ENCODE measurements at places on chromosomes 13 and 19. TPM values are rescaled to one million over a fixed set of nuclear protein-coding genes. Genes with fewer than 3 reads are reported as not detected.

GRCh38 chr13:24085662-24086061, 74.9 kb upstream of the SPATA13 start:
- no peak for DNase-seq

DNA sequence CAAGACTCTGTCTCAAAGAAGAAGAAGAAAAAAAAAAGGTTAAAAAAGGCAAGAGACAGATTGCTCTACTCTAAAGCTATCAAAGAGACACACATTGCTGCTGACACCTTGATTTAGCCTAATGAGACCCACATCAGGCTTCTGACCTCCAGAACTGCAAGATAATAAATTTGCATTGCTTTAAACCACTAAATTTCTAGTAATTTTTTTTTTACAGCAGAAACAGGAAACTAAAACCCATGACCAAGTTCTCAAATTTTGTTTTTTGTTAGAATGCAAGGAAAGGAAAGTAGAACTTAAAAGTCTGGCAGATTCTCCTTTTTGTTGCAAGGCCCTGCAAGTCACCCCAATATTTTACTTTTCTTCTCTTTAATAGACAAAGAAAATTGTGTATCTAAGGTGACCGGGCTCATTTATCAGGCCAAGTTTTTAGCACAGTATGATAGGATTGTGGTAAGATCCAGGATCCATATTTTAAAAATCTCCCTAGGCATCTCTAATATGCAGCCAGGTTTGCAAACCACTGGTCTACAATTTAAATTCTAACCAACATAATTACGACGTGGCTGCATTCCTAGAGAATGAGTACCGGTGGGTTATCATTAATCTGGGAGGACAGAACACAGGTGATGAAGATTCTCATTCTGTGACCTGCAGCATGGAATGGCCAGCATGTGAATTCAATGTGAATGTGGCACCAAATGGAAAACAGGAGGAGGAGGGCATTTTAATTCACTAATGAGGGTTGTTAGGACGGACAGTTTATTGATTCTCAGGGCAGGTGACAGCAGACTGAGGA, 56.7 kb upstream of the MED4 start:
- no peak for DNase-seq

DNA sequence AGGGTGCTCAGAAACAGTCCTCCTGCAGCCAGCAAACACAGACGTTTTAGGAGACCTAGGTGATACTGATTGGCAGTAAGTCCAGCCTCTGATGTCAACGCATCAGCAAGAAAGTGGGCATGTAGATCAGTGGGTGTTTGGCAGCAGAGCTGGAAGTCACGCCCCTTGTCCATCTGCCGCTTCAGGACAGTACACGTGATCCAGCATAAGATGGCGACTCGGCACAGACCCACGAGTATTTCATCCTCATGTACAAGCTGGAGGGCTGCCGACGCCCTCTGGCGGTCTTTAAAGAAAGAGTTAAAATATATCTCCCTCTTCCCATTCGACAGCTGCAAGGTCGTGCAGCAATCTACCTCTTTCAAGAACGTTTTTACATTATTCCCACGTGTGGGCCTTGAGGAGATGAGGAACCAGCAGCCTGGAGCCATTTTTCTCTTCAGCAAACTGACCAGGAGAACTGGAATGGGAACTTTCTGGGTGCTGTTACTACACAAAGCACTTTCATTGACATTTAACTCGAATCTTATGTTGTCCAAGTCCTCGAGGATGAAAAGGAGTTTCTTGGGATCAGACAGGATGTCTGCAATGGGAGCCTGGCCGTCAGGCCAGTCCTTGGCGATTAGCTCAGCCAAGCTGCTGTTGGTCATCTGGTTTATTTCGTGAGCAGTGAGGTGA, 22.3 kb downstream of the NLRP11 start:
- DNase-seq = no peak

GRCh38 chr13:47886314-47886713, 114.8 kb downstream of the SUCLA2 start:
- DNase-seq = no peak

Gene ANGPTL8
- not detected for total RNA-seq

Gene PLIN4
- under 0.01 TPM for total RNA-seq
